Left lobe of liver (tissue), 2 donors: ENCODE measurements at places on chromosomes 16 and 17. TPM values are rescaled to one million over a fixed set of nuclear protein-coding genes. Genes with fewer than 3 reads are reported as not detected.
A peak's percentile ranks its signal among the peaks of the same experiment; 100 is the strongest.

GRCh38 chr17:33302394-33302793 lies 9.3 kb upstream of the ASIC2 start:
- no peak for DNase-seq

DNA sequence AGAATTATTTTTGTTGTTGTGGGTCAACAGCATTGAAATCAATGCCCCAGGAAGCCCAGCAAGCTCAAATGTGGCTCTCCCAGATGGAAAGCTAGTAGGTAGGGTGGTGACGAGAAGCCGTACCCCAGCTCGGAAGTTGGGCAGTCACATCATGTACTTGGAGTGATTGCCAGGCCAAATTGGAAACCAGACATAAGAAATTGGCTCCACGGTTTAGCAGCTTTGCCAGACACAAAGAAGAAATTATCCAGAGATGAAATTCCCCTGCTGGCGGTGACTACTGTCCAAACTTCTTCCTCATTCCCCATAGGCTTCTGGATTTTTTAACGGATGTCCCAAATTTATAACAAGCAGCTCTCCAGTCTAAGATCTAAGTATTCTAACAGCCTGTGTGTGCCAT lies 95.9 kb downstream of the OR1D5 start:
- no peak for DNase-seq

Gene PRRT2
- 0.33 TPM for total RNA-seq

GRCh38 chr17:37567137-37567536 lies 42.1 kb downstream of the SYNRG start:
- DNase-seq = no peak

DNA sequence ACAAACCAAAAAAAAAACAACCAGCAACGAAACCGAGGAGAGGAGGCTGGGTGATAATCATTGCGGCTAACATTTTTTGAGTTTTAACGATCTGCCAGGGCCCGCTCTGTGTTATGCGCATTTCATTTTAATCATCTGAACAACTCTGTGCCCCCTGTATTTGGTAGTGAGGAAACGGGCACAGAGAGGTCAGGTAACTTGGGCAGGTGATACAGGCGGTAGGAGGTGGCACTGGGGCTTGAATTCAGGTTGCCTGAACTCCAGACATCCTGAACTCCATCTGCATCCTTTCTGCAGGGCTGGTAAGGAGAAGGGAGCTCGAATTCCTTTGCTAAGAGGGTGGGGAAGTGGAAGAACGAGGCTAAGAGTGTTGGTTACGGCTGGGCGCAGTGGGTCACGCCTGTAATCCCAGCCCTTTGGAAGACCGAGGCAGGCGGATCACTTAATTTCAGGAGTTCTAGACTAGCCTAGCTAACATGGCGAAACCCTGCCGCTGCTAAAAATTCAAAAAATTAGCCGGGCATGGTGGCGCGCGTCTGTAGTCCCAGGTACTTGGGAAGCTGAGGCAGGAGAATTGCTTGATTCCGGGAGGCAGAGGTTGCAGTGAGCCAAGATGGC lies 1.1 kb downstream of the CLUAP1 start:
- no peak for DNase-seq

Gene KRT39
- not detected for total RNA-seq

DNA sequence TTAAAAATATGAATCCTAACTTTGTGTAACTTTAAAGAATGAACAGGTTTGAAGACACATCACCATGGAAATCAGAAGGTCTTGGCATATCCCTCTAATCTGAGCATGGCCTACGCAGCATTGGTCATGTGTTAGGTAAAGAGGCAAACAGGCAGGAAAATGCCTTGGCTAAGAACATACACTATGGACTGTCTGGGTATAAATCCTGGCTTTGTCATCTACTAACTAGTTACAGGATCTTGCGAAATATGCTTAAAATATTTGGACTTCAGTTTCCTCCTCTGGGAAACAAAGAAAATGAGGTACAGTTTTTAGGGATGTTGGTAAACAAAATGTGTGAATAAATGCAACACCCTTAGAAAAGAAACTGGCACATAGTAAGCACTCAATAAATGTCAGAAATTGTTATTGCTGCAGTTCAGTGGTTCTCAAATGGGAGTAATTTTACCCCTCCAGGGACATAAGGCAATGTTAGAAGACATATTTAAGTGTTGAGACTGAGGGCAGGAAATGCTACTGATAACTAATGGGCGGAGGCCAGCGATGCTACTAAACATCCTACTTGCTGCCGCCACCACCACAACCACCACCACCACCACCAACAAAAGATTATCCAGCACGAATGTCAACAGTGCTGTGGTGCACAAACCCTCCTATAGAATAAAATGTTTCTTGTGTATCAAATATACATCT lies 770.8 kb upstream of the SOX9 start:
- DNase-seq = no peak

Gene ITFG1
- 27.3 TPM for total RNA-seq

- no peak for DNase-seq
Measured at GRCh38 chr16:89949756-89950155, 1.2 kb downstream of the DEF8 start.

DNA sequence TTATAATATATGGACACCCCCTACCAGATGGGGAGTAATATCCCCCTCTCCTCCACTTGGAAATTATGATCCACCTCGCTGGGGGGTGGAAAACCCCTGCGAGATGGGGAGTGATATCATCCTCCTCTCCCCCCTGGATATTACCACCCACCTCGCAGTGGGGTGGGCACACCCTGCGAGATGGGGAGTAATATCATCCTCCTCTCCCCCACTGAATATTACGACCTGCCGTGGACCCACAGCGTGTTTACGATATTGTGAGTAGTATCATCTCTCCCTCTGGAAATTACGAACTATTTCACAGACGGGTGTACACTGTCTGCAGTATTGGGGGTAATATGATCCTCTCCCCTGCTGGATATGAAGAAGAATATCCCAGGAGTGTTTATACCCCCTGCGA lies 228.3 kb upstream of the WSCD1 start:
- DNase-seq = no peak

Gene JMJD6
- 11.3 TPM for total RNA-seq

Gene GGT6
- 0.35 TPM for total RNA-seq

GRCh38 chr16:79932572-79932971 lies 332.0 kb upstream of the MAF start:
- DNase-seq = no peak

DNA sequence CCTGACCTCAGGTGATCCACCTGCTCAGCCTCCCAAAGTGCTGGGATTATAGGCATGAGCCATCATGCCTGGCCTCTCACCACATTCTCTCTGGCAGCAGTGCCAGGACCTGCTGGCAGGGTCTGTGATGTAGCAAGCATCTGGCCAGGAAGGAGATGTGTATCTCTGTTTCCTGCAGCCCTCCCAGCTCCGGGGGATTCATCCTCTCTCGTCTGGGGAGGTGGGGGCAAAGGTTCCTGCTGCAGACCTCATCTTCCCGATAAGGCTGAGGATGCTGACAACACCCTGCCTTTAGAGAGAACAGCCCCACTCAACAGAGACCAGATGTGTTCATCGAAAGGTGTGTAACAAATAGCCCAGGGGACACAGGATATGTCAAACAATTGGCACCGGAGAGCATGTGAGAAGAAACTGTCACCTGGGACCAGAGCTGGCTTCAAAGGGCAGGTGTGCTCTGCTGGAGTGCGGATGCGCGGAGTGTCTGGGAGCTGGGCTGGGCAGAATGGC lies 54.8 kb upstream of the SEC14L1 start:
- no peak for DNase-seq

Gene C16orf90
- total RNA-seq = not detected

DNA sequence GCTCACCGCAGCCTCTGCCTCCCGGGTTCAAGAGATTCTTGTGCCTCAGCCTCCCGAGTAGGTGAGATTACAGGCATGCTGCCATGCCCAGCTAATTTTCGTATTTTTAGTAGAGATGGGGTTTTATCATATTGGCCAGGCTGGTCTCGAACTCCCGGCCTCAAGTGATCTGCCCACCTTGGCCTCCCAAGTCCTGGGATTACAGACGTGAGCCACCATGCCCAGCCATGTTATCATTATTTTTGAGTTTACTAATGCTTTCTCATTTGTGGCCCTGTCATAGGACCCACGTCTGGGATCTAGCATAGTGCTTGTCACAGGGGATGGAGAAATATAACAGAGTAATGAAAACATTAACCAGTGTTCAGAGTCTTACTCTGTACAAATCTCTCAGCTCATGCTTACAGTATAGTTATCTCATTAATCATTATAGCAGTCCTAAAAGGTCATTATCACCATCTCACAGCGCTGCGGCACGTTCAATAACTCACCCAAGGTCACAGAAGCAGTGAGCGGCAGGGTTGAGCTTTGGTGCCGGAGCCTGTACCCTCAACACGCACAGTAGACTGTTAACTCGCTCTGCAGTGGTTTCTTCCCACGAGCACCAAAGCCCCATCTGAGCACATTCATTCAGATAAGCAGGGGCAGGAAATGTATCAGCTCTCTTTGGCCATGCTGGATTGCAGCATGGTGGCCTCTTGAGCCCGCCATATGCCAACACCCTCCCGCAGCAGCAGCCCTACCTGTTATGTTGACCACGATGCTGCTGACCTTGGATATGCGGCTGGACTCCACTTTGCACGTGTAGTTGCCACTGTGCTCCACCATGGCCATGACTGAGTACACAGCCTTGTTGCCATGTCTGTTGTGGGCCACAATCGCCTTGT lies 21.4 kb downstream of the PECAM1 start:
- DNase-seq = no peak

GRCh38 chr16:56815721-56816120 lies 49.3 kb upstream of the SLC12A3 start:
- DNase-seq = no peak

GRCh38 chr16:61797296-61797795 lies 238.9 kb downstream of the CDH8 start:
- DNase-seq = no peak

Gene ZDHHC1
- total RNA-seq = 1.6 TPM

Gene CPNE7
- total RNA-seq = 0.88 TPM

Gene CEP295NL
- 0.33 TPM for total RNA-seq

Gene ACSM2A
- total RNA-seq = 359 TPM

DNA sequence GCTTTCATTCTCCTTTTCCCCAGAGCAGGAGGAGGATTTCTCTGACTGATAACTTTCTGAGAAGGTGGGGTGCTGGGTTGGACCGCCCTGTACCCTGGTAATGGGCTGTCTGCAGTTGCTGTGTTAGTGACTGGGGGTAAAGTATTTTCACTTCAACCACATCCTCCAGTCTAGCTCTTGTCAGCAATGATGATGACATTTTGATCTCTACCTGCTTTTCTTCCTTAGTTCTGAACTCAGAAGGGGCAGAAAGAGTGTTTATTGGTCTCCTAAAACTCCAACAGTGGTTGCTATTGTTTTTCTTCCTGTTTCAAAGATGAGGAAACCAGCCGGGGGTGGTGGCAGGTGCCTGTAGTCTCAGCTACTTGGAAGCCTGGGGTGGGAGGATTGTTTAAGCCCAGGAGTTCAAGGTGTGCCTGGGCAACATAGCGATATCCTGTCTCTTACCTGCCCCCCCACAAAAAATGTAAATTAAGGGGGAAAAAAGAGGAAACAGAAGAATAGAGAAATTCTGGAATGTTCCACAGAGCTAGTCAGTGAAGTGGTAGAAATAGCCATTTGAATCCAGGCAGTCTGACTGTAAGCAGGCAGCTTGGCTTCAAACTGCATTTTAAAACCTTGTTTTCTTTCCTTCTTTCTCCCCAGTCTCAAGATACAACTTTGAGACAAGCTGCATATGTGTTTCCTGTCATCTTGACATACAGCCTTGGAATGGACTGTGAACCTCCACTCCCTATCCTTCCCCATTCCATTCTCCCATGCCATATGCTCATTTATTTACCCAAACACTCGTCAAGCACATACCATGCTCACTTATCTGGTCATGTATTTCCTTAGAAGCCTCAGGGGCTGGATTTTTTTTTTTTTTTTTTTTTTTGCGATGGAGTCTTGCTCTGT lies 3.3 kb upstream of the N4BP1 start:
- DNase-seq = peak; percentile 40

DNA sequence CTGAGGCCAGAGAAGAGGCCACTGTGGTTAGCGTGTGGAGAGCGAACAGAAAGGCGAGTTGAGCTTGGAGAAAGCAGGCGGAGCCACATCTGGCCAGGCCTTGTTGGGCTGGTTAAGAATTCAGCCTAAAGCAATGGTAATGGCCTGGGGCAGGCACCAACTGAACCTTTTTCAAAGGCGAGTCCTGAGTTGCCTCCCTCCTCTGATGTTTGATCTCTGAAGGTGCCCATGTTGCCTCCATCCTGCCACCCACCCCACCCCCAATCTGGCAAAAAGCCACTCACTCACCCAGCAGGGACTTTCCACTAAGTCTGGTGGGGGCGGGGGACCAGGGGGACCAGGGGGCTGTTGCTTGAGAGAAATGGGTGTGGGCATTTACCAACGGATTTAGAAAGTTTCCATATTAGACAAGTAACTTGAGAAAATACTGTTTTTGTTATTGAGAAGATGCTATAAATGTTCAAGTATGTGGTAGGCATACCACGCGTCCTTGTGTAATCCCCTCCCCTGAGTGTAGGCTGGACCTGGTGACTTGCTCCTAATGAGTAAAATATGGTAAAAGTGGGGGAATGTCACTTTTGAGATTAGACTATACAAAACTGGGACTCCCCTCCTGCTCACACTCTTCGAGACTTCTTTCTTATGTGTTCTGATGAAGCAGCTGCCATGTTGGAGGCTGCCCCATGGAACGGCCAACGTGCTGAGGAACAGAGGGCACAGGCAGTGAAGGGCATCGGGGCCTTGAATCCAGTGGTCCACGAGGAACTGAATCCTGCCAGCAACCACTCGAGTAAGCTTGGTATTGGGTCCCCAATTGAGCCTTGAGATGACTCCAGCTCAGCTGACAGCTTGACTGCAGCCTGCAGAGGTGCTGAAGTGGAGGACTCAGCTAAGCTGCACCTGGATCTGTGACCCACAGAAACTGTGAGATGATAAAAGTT lies 29.9 kb upstream of the TNS4 start:
- no peak for DNase-seq

- DNase-seq = peak; percentile 89
Measured at GRCh38 chr16:592518-593306, 2.8 kb downstream of the RAB40C start.

DNA sequence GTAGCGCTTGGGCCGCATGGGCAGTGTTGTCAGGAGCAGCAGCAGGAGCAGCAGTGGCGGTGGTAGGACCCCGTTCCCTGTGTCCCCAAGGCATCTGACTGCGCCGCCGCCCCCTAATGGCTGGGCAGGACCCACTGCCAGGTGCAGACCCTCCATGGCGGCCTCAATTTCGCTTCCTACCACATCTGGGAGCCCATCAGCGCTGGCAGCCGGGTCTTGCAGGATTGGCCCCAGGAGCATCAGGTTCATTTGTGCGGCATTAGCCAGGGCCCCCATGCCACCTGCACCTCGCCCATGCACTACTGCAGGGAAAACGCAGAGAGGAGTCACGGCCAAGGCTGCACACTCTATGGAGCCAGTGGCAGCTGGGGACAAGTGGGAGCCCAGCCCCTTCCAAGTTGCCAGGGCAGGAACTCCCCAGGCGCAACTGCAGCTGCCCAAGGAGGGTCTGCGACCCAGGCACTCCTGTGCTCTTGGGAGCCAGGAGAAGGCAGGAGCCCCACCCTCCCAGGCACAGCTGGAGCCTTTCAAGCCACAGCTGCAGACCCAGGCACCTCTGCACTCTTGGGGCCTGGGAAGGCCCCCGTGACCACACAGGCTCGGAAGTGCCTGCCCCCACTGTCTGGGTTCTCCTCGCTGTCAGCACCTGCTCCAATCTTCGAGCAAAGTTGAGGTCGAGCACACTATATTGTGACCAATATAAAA lies 594.2 kb downstream of the KCNJ18 start:
- DNase-seq = peak; percentile 28

Gene HYDIN
- total RNA-seq = 0.28 TPM

Gene PMFBP1
- 0.48 TPM for total RNA-seq
